NCI-H1417 (cell line): ENCODE measurements at places on chromosomes 16 and 17.

- DNase-seq: no peak
These were observed 13.8 kb downstream of the UNC13D start for GRCh38 chr17:75830164-75831031.

- no peak for DNase-seq
These were observed 232.8 kb upstream of the SALL1 start for GRCh38 chr16:51383909-51384308.

DNA sequence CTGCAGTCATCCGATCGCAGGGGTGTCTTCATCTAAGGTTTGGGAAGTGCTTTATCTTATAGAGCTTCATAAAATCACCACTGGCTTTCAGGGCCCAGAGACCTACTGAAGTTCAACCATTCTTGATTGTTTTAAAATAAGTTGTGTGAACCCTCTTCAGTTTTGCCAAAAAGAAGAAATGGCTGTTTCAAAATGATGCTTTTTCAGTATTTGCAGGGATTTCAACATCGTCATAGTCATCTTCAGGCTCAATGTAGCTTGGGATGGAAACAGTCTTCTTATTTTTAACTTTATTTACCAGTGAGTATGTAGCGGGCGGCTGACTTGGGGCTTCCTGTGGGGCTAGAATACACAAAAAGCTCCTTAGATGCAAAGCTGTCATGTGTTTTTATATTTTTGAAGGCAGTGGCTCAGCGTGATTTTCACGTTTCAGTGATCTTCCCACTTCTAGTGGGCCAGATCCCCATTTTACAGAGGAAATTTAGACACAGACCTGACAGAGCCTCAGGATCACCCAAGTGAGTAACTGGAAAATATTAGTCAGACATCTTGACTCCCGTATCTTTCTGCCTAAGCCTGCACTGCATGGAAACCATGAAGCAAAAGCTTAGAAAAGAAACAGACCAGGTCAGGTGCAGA is 19.1 kb upstream of the ZNF594 start:
- no peak for DNase-seq

DNA sequence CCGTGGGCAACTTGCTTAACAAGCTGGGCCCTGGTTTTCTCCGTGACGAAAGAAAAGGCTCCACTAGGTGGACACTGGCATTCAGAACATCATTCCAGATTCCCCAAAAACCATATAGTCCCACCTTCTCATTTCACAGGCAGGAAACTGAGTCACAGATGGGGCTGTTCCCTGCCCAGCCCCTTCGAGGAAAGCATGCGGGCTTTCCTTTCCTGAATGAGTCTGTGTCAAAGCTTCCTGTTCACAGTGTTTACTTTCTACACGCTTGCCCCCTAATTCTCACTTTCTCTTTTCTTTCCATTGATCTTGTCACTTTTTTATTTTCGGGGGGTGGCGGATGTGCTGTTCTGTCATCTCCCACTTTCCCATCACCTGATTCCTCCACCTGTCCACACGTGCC is 10.3 kb upstream of the LGALS9 start:
- no peak for DNase-seq

- no peak for DNase-seq
These were observed 5.8 kb downstream of the ZG16B start for GRCh38 chr16:2835638-2836493.

DNA sequence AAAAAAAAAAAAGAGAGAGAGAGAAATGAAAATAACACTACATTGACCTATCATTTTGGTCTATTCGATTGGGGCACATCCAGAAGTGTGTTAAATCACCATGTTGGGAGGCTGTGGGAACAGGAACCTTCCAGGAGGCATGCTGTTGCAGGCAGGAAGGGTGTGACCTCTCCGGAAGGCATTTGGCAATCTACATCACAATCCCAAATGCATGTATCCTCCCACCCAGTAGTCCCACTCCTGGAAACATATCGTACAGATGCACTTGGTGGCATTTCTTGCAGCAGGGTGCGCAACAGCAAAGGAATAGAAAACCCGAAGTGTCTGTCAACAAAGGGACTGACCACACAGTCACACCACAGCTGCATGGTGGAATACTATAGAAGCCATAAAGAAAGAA is 7.9 kb downstream of the PLLP start:
- DNase-seq: no peak

- DNase-seq: no peak
These were observed 86.9 kb downstream of the RBBP6 start for GRCh38 chr16:24626256-24626655.
